Trophoblast cell (in vitro differentiated cells and primary cell): ENCODE measurements at places on chromosomes 12 and 14.

DNA sequence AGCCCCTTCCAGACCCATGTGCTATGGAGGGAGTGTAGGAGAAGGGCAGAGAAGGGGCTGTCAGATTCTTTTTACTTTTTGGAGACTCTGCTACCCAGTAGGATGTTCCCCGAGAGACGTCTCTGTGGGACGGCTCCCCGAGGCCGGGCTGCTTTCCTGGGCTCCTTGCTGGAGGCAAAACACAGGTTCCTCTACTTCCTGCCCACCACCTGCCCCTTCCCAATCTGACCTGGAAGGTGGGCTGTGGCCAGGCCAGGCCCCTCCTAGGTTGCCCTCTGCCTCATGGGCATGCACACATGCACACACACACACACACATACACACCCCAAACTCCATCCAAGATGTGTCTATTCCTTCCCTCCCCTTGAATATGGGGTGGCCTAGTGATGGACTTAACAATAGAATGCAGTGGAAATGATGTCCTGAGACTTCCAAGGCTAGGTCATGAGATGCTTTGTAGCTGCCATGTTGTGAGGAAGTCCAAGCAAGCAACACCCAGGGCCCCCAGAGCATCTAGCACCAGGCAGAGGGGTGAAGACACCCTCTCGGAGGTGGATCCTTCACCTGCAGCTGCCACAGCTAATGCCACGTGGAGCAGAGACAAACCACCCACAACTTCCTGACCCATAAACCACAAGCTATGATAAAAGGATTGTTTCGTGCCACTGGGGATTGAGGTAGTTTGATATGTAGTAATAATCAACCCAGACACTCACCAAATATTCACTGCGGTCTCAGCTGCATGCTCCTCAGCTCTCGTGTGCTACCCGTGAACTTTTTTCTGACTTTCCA, 1.6 kb upstream of the ASB2 start:
- H3K27ac ChIP-seq: no peak overlapping the region
- no peaks in the 10 kb centered on the region for H3K4me1 ChIP-seq
- no peaks in the 10 kb centered on the region for H3K36me3 ChIP-seq
- no peak for DNase-seq

GRCh38 chr14:79972230-79972629, 239.1 kb downstream of the DIO2 start:
- H3K27me3 ChIP-seq: no peaks in the 10 kb centered on the region
- H3K36me3 ChIP-seq: no peaks in the 10 kb centered on the region
- no peak overlapping the region for H3K27ac ChIP-seq
- H3K4me1 ChIP-seq: no peaks in the 10 kb centered on the region

DNA sequence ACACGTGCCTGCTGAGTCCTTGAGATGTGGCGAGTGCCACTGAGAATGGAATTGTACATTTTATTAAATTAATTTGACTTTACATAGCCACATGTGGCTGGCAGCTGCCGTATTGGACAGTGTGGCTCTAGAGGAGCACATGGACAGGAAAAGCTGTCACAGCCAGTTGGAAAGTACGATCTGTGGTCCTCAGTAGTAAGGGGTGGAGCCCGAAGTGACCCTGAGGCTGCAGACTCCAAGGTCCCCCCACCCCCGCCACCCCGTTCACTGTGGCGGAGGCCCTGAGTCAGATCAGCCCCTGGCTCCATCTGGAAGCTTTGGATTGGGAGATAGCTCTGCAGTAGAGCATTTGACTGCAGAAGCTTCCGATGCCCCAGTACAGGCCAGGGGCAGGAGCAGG, 25.8 kb upstream of the BEGAIN start:
- no peaks in the 10 kb centered on the region for H3K4me1 ChIP-seq
- no peaks in the 10 kb centered on the region for H3K36me3 ChIP-seq
- H3K27ac ChIP-seq: no peak overlapping the region
- no peaks in the 10 kb centered on the region for H3K27me3 ChIP-seq
- no peak overlapping the region for H3K4me3 ChIP-seq
- no peak for DNase-seq

GRCh38 chr12:94686834-94687628, 36.7 kb upstream of the TMCC3 start:
- no peak overlapping the region for H3K4me3 ChIP-seq
- DNase-seq: no peak

DNA sequence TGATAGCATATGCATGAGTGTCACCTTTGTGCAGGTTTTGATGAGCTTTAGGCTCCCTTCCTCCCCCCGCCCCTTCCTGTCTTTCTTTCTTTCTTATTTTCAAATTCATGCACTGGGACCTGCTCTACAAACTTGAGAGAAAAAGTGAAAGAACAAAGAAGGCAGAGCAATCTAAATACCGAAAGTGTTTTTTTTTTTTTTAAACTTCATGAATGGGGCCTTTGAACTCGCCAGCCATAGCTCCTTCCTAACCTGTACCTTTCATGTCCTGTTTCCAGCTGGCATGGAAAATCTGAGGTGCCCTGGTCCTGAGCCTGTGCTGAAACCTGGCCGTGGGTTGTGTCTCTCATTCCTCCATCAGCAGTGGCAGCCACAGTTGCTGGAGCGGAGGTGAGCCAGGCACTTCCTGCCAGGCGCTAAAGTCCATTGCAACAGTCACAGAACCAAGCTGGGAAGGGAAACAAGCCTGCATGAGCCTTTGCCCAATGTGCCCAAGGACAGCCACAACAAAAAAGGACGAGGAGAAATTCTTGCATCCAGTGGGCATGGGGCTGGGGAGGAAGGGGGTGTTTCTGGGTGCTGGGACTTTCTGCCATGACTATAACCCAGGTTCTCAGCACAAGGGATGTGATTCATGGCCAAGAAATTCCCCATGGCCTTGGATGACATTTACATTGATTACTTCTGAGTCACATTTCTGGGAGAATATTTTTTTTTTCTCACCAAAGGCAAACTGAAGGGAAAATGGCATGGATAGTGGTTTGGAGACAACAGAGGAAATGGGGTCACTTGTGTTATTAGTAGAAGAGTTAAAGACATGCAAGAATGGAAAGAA, 102.7 kb downstream of the TMEM30B start:
- peaks cover 6% of the 10 kb centered on the region for H3K4me1 ChIP-seq
- H3K4me3 ChIP-seq: no peak overlapping the region
- peak overlapping the region; percentile 9 for H3K27ac ChIP-seq
- H3K36me3 ChIP-seq: no peaks in the 10 kb centered on the region

- no peaks in the 10 kb centered on the region for H3K4me1 ChIP-seq
- H3K27me3 ChIP-seq: no peaks in the 10 kb centered on the region
- no peak overlapping the region for H3K4me3 ChIP-seq
- H3K36me3 ChIP-seq: no peaks in the 10 kb centered on the region
- H3K27ac ChIP-seq: no peak overlapping the region
These were observed 79.5 kb upstream of the C14orf180 start for GRCh38 chr14:104499784-104500760.

GRCh38 chr14:91277546-91278382, 33.3 kb upstream of the GPR68 start:
- H3K36me3 ChIP-seq: peaks cover 12% of the 10 kb centered on the region
- H3K4me1 ChIP-seq: peaks cover 12% of the 10 kb centered on the region
- no peak for DNase-seq
- H3K27me3 ChIP-seq: no peaks in the 10 kb centered on the region
- H3K27ac ChIP-seq: no peak overlapping the region

- no peak overlapping the region for H3K27ac ChIP-seq
- no peak for DNase-seq
- no peaks in the 10 kb centered on the region for H3K36me3 ChIP-seq
- no peaks in the 10 kb centered on the region for H3K4me1 ChIP-seq
- no peaks in the 10 kb centered on the region for H3K27me3 ChIP-seq
- H3K4me3 ChIP-seq: no peak overlapping the region
These were observed 26.8 kb upstream of the DAAM1 start for GRCh38 chr14:59161561-59162175.

- no peak overlapping the region for H3K4me3 ChIP-seq
- H3K27me3 ChIP-seq: no peaks in the 10 kb centered on the region
- H3K36me3 ChIP-seq: no peaks in the 10 kb centered on the region
These were observed 882.4 kb downstream of the DIO2 start for GRCh38 chr14:79328863-79329262.

- H3K27ac ChIP-seq: no peak overlapping the region
- H3K27me3 ChIP-seq: no peaks in the 10 kb centered on the region
These were observed 430.9 kb downstream of the LRIG3 start for GRCh38 chr12:58489394-58489793.

- no peak for DNase-seq
- H3K4me1 ChIP-seq: no peaks in the 10 kb centered on the region
- no peaks in the 10 kb centered on the region for H3K36me3 ChIP-seq
These were observed 297.1 kb downstream of the PDZRN4 start for GRCh38 chr12:41485203-41485602.

DNA sequence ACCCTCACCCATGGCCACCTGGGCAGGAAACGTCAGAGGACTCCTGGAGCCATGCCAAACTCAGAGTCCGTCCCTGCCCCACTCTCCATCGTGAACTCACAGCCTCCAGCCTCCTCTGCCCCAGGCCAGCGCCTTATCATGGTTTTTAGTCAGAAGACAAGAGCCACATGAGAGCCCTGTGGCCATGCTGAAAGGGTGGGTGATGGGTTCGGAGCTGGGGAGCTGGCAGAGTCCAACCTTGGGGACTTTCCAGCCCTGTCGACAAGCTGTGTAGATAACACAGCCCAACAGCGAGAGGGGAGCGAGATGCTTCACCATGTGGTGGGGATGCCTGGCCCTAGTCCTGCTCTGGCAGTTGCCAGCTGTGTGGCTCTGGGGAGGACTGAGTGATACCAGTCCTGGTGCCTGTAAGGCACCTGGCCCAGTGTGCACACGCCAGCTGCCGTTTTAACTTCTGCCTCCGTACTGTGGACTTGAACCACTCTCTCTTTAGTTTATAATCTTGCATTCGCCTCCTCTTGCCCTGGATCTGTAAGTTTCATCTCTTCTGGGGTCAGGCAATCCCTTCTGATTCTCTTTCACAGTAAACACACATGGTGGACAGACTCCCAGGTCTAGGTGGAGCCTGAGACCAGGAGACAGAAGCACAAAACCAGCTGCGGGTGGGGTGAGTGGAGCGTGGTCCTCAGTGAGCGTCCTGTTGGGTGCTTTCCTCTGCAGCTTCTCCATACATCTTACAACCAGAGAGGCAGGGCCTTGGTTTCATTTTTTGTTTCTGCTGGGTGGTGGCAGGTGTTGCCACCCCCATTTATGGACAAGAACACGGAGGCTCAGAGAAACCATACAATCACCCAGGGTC, 55.3 kb downstream of the RIN3 start:
- H3K27me3 ChIP-seq: no peaks in the 10 kb centered on the region
- H3K36me3 ChIP-seq: peaks cover 19% of the 10 kb centered on the region
- H3K4me1 ChIP-seq: peaks cover 22% of the 10 kb centered on the region

DNA sequence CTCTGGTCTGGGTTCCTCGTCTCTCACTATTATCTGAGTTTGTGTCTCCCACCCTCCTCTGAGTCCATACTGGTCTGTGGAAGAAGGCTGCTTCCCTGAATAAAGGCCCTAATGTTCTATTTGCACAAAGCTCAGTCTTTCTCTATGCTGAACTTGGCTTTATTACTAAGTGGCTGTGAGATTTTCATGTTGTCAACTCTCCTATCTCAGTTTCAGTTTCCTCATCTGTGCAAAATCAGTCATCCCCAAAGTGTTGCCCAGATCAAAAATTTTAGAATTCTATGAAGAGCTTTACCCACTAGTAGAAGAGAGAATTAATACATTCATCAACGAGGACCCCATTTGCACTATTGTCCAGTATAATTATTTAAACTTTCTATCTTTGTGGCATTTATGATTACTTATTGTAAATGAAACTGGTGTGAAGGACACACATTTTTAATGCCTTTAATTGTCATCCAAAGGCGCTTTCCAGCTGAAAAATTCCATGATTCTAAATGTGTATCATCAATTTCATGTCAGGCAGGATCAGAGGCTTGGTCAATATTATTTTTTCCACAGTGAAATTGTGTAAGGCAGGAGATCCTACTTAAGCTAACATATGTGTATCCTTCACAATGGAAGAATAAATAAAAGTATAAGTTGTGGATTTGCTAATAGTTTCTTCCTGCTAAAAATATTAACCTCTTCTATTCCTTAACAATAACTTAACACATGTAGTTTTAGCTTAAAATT, 79.1 kb upstream of the EEA1 start:
- no peaks in the 10 kb centered on the region for H3K36me3 ChIP-seq
- no peak overlapping the region for H3K4me3 ChIP-seq
- no peaks in the 10 kb centered on the region for H3K27me3 ChIP-seq
- H3K4me1 ChIP-seq: peaks cover 2% of the 10 kb centered on the region
- DNase-seq: no peak

DNA sequence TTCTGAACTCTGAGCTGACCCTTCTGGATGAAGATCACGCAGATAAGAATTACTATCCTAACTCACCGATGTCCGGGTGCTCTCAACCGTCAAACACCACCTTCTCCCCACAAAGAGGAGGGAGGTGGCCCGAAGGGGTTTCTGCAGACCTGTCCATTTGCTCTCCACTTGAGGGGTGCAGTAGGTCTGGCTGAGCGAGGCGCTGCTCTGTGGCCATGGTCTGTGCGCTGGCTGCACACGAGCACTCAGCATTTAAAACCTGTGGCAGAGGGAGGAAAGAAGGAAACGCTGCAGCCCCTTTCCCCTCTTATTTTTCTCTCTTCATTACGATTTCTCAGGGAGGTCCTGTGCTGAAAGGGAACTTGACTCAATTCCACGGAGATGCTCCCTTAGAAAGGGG, 1.5 kb upstream of the HOXC13 start:
- H3K27ac ChIP-seq: no peak overlapping the region
- peaks cover 6% of the 10 kb centered on the region for H3K4me1 ChIP-seq
- H3K36me3 ChIP-seq: no peaks in the 10 kb centered on the region
- DNase-seq: no peak

- DNase-seq: no peak
- no peaks in the 10 kb centered on the region for H3K4me1 ChIP-seq
- no peaks in the 10 kb centered on the region for H3K27me3 ChIP-seq
- H3K36me3 ChIP-seq: no peaks in the 10 kb centered on the region
- no peak overlapping the region for H3K4me3 ChIP-seq
These were observed 107.7 kb upstream of the PPM1H start for GRCh38 chr12:63042646-63043045.

DNA sequence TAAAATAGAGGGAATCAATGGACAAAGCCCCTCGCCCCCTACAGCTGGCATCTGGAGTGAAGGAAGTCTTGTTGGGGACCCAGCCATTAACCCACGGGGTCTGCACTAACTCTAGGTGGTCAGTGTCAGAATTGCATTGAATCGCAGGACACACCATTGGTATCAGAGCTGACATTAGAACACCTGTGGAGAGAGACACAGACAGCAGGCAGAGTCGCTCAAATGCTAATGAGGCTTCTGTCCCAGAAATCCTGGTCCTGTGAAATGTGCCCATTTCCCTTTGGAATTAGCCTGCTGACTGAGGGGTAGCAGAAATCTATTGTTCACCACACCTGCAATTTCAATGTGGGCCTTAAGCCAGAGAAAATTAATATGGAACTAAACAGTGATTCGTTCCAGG, 33.0 kb downstream of the TMEM132D start:
- H3K4me3 ChIP-seq: no peak overlapping the region
- H3K27me3 ChIP-seq: no peaks in the 10 kb centered on the region
- DNase-seq: no peak
- H3K36me3 ChIP-seq: no peaks in the 10 kb centered on the region
- no peaks in the 10 kb centered on the region for H3K4me1 ChIP-seq
- H3K27ac ChIP-seq: no peak overlapping the region

- DNase-seq: peak; percentile 100
- H3K27me3 ChIP-seq: no peaks in the 10 kb centered on the region
- no peaks in the 10 kb centered on the region for H3K36me3 ChIP-seq
These were observed 75.5 kb upstream of the CPM start for GRCh38 chr12:69008520-69008919.

- no peak overlapping the region for H3K27ac ChIP-seq
- peaks cover 4% of the 10 kb centered on the region for H3K4me1 ChIP-seq
- H3K4me3 ChIP-seq: no peak overlapping the region
- H3K27me3 ChIP-seq: no peaks in the 10 kb centered on the region
These were observed 84.5 kb downstream of the PLEKHG3 start for GRCh38 chr14:64788706-64789105.
